Stimulated activated CD4-positive, alpha-beta T cell treated with anti-CD3 and anti-CD28 coated beads, Interleukin-12 subunit alpha, Interleukin-12 subunit beta, amount 100 ng/mL, for 24 hours (primary cell): ENCODE measurements at places on chromosomes 5 and 9.

- no peak for DNase-seq
Measured at GRCh38 chr9:137458194-137459151, 661 bp downstream of the NSMF start.

- DNase-seq, result no peak
Measured at GRCh38 chr5:148748702-148749392, 77.6 kb upstream of the ADRB2 start.

GRCh38 chr5:81242906-81243436 is 9.8 kb downstream of the CKMT2 start:
- DNase-seq, result no peak

GRCh38 chr5:24183981-24184380 is 460.8 kb downstream of the CDH10 start:
- DNase-seq, result no peak

DNA sequence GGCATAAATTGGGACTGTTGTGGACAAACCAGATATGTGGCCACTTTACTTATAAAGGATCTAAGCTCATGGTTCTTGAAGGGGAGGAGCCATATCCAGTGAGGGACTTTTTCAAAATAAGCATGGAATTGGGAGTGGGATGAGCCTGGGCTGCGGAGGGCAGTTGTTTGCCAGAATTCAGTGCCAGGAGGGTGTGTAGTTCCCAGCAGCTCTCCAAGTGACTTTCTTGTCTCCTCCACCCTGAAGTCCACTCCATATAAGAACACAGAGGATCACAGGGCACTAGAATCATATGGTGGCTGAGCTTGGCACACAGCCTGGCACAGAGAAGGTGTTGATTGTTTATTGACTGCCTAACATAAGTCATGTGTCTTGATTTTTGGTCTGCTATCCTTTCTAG is 121.1 kb downstream of the CAVIN4 start:
- no peak for DNase-seq

DNA sequence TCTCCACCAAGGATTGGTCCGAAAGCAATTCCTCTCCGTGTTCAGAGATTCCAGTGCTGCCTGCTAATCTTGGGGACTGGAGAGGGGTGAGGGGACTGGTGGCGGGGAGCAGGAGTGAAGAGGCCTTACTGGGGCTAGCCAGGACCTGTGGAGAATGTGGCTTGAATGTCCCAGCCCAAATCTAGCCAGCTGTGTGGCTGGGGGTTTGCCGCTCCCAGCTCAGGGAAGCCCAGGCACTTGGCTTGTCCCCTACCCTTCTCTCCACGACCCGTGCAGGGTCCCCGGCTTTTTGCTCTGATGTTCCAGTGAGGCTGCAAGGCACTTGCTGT is 2.4 kb downstream of the N4BP3 start:
- DNase-seq, result no peak
